ENCODE measurements at places on chromosomes 4 and X.

DNA sequence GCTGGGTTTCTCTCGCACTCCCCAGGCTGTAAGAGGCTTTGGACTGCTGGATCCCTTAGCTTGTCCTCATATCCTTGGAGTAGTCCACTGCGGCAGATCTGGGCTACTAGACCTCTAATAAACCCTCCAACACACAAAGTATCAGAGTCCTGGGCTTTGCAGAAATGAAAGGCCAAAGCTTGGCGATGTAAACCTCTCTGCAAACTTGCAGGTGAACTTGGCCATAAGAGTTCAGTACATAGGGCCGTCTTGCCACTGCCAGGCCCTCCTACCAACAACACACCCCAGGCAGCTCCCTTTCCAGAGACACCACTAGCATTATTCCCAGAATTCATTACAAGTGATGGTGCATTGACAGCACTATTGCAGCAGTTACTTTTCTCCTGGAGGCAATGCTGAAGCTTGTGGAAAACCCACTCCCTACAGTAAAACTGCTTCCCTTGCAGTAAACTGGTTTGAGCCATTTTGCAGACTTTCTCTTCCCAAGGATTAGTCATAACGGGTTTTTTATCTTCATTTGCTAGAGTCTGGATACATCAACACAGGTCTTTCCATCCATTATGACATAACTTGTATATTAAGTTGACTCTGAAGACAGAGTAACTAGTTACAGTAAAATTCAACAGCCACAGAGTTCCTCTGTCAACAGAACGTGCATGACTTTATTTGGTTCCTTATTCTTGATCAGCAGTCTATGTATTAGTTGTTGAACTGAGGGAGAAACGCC, 2.4 kb downstream of the ANKRD50 start:
- DNase-seq: no peak

- no peak for DNase-seq
These were observed 5.2 kb upstream of the PGRMC1 start for GRCh38 chrX:119230850-119231249.

GRCh38 chr4:26978387-26979053, 117.9 kb downstream of the STIM2 start:
- DNase-seq: no peak

GRCh38 chrX:71618303-71618721, at the start of gene CXCR3:
Gene CXCR3 (minus strand): TSS chrX:71618511. CDS start chrX:71618449, 62 bp downstream.
- DNase-seq: peak; percentile 60

DNA sequence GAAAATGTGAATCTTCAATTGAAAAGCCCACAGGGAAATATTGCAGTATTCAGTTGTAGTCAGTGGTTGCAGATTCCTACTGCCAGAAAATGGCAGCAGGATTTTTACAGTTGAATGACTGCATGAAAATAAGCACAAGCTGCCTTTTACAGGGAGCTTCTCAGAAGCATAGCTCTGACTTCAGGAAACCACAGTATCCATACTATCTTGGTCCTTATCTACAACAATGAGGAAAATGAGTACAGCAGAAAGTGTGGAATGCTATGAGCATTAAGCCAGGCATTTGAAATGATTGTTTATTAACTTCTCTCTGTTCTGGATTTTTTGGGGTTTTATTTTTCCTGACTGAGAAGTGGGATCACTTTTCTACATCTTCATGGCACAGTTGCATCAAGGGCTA, 34.6 kb upstream of the PRRG1 start:
- no peak for DNase-seq

- DNase-seq: no peak
These were observed 54.4 kb downstream of the CXCL1 start for GRCh38 chr4:73923631-73923937.

GRCh38 chr4:146550161-146550560, 28.4 kb upstream of the SLC10A7 start:
- no peak for DNase-seq

GRCh38 chrX:95974890-95975289, 709.8 kb upstream of the DIAPH2 start:
- DNase-seq: no peak

DNA sequence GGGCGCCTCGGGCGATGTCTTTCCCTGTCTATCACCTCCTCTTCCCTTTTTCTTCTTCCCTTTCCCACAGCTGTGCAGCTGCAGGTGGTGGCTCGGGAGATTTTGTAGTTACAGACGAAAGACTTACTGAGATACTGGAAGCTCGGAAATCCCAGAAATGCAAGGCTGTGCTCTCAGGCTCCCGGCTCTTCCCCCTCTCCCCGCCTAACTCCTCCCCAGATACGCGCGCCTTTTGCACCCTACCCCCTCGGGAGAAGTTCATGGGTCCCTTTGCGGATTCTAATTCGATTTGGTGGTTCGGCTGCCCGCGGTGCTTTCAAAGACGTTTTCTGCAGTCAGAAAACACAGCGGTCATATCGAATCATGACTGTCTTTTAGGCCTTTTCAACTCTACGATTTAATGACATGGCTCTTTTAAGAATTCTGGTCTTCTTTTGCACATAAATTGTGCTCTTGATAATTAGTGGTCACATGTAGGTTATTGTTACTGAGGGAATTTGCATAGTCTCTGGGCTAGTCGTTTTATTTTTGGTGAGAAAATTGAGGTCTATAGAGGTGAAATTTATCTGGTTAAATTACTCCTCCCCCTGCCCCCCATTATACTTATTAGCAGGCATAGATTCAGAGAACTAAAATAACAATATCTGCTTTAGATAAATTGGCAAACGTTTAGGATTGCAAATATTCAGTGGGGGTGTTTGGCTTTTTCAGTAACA, 1.6 kb downstream of the SEPTIN11 start:
- no peak for DNase-seq

- no peak for DNase-seq
These were observed 51.2 kb downstream of the TBC1D14 start for GRCh38 chr4:6960628-6961412.

GRCh38 chr4:56791316-56791715, 30.2 kb downstream of the SPINK2 start:
- no peak for DNase-seq

DNA sequence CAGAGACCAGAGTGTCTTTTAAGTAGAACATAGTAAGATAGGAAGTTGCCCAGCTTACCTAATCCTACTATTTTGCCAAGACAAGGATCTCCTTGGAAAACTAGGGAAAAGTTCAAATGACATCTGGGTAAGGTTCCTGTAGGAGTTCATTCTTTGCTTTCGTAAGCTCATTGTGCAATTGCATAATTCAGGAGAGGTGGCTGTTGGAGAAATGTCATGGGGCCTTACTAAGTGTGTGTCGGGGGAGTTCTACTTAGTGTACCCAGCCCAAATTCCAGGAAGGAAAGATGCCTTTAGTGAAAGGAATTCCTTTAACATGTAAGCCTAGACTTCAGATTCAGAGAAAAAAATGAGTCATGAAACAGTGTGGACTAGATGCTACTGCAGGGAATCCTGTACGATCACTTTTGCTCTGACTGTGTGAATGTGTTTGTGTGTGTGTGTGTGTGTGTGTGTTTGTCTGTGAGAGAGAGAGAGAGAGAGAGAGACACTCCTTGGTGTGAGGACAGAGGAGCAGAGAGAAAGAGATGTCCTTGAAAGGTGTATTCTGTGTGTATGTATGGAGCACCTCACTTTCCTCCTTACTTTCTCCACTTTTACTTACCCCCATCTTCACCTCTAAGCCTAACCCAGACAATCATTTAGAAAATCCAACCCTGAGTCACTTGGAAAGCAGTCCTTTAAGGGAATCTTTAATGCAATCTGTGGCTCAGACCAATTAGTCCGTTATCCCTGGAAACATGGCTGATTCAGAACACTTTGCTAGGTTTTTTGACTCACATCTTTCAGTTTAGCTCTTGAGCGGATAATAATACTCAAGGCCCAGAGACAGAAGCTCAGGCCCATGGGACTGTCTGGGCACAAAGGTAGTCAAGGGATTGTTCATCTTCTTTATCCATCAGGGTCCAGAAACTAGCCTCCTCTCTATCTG, 114.5 kb upstream of the ACSL4 start:
- no peak for DNase-seq

GRCh38 chr4:152356428-152357034, 179.4 kb downstream of the FBXW7 start:
- DNase-seq: no peak

DNA sequence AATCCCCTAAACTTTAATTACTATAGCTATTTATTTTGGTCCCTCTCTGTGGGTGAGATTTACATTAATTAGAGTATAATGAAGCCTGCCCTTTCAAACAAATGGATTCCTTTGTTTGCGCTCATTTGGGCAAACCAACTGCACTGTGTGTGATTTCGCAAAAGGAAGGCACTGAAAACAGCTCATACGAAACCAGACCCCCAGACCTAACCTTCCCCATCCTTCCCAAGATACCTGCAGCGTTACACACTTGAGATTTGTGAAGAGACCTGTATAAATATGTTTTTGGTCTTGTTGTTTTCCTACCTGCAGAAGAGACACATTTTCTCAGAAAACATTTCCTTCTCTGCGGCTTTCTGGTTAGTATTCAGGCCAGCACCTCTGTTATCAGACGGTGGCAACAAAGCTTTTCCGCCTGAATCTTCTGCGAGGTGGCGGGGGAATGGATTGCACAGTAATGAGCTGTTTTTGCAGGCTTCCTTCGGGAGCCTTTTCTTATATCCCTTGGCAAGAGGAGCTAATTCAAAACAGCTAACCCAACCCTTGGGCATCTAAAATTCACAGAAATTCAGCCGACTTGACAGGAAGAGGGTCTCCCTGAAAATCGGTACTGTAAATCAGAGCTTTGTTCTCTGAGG, 47.6 kb downstream of the CBLL2 start:
- DNase-seq: no peak

Data from CD4-positive, alpha-beta T cell treated with Interleukin-6 at 100 ng/mL for 8 hours (primary cell).